ENCODE measurements at places on chromosomes 7 and 10. TPM values are rescaled to one million over a fixed set of nuclear protein-coding genes. Genes with fewer than 3 reads are reported as not detected.

Gene SLC26A3
- not detected for total RNA-seq

DNA sequence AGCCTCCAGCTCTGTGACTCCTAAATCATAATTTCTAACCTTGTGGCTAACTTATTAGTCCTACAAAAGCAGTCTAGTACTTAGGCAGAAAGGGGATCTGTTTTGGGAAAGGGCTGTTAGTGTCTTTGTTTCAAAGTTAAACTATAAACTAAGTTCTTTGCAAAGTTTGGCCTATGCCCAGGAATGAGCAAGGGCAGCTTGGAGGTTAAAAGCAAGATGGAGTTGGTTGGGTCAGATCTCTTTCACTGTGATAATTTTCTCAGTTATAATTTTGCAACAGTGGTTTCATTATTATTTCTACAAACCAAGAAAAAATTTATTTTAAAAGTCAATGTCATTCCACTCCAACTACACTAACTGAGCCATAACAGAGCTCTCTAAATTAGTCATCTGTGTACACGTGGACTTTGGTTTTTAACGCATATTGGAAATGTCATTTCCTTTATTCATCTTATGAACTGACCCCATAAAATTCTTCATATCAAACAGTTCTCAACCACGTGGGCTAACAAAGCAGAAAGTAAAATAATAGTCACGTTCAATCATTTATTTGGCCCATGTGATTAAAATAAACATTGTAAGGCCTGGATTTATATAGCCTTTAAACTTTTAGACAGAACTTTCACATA, 143.2 kb upstream of the C7orf33 start:
- DNase-seq = no peak

- DNase-seq = no peak
Observed at GRCh38 chr7:24922099-24922773, 57.7 kb downstream of the OSBPL3 start.

DNA sequence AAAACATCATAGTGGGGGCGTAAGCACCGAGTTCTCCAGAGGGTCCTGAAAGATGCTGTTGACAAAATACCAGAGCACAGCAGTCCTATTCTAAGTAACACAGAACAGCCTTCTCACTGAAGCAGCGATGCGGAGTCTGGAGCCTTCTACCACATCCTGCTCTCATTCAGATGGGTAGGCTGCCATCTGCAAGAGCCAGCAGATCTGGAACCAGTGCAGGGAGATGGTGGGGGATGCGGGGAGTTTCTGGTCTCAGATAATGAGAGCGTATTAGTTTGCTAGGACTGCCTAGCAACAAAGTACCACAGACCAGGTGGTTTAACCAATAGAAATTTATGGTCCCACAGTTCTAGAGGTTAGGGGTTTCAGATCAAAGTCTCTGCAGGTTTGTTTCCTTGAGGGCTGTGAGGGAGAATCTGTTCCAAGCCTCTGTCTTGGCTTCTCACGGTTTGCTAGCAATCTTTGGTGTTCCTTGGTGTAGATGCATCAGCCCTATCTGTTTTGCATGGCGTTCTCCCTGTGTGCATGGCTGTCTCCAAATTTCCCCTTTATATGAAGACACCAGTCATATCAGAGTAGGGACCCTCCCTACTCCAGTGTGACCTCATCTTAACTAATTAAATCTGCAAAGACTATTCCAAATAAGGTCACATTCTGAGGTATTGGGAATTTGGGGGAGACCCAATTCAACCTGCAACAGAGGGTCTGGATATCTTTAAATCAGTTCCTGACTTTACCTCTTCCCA, 52.0 kb upstream of the STEAP1B start:
- DNase-seq = no peak

- no peak for DNase-seq
Observed at GRCh38 chr10:6349846-6350535, 147.3 kb downstream of the PFKFB3 start.

DNA sequence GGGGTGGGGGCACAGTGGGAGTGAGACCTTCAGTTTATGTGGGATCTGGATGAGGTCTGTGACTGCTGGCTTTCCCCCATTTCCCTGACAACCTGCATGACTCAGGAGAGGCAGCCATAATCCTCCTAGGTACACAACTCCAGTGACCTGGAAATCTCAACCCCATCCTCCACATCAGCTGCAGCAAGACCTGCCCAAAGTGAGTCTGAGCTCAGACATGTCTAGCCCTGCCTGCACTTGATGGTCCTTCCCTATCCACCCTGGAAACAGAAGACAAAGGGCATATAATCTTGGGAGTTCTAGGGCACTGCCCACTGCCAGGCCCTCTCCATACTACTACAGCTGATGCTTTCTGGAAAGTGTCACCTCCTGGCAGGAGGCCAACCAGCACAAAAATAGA, 75.6 kb downstream of the GRM8 start:
- no peak for DNase-seq

- no peak for DNase-seq
Observed at GRCh38 chr7:99390941-99391602, 16.5 kb downstream of the ARPC1B start.

- DNase-seq = no peak
Observed at GRCh38 chr10:79424221-79425073, 21.0 kb downstream of the ZCCHC24 start.

GRCh38 chr7:47739891-47740290, 158.0 kb upstream of the TNS3 start:
- no peak for DNase-seq

GRCh38 chr7:135801877-135802276, 53.3 kb upstream of the FAM180A start:
- no peak for DNase-seq

Data from activated CD8-positive, alpha-beta memory T cell treated with anti-CD3 and anti-CD28 coated beads, Interleukin-2, amount 10 ng/mL, durations not matched to agents 7 days and 5 days (primary cell).